ENCODE measurements at places on chromosomes 13 and 19.
A peak's percentile ranks its signal among the peaks of the same experiment; 100 is the strongest.

GRCh38 chr19:15240515-15240914 is 8.3 kb upstream of the EPHX3 start:
- DNase-seq, result no peak

- DNase-seq, result no peak
Measured at GRCh38 chr13:44075113-44075512, 195.4 kb downstream of the LACC1 start.

GRCh38 chr19:57560049-57560491 is 407 bp upstream of the ZNF550 start:
- no peak for DNase-seq

GRCh38 chr19:5002143-5002542 is 33.2 kb downstream of the KDM4B start:
- DNase-seq, result no peak

DNA sequence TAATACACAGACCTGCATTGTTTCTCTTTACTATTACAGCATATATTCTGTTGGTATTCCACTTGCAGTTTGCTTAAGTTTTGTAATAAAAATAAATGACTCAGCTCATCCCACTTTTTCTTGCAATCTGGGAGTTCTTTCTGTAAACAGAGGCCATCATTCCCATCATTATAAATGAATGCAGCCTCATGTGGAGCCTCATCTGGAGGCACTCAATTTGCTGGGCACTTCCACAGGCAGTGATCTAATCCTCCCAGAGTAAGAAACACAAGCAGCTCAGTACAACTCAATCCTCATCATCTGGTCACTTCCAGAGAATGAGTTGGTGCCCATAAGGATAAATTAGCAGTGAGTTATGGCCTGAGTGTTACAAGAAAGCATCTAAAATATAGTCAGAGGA is 2801.9 kb downstream of the PCDH9 start:
- peak; percentile 7 for DNase-seq

- no peak for DNase-seq
Measured at GRCh38 chr19:41945135-41945766, 13.9 kb downstream of the RABAC1 start.

DNA sequence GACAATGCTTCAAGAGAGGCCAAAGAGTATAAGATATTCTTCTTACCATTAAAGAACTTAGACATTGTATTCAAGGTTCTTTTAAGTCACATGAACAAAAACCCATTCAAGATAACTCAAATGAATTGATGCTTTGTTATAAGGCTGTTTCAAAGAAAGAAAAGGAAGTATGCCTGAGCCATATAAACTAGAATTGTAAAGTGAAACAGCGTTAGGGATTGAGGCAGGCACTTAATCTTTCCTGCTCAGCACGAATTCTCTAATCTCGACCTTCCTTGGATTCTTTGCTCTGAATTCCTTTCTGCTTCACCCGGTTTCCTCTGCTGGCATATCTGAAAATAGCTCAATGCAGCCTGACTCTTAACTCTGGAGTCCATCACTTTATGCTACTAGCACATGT is 595.4 kb downstream of the DIAPH3 start:
- DNase-seq, result no peak

- no peak for DNase-seq
Measured at GRCh38 chr19:18098891-18099622, 1.5 kb downstream of the MAST3 start.

DNA sequence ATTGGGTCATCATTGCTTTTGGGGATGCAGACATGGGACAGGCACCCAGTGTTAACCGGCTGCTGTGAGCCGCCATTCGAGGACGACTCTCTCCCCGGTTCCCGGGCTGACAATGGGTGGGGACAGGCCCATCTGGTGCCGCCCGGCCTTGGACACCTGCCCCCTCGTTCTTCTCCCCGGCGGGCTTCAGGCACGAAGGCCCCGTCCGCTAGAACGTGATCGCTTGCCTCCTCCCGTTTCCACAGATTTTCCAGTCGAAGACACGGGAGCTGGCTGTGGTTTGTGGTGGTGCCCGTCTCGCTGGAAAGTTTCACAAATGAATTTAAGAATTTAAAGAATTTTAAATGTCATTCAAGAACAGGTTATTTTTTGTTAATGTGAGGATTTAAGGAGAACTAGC is 2.0 kb downstream of the PALM start:
- peak; percentile 46 for DNase-seq

GRCh38 chr13:36778083-36778671 is 40.8 kb upstream of the RFXAP start:
- no peak for DNase-seq

- peak; percentile 85 for DNase-seq
Measured at GRCh38 chr19:9362905-9363304, at the start of gene ZNF177. TSS of gene ZNF177 (plus strand) at chr19:9363013. CDS start at chr19:9378312, 15,299 bp downstream.

DNA sequence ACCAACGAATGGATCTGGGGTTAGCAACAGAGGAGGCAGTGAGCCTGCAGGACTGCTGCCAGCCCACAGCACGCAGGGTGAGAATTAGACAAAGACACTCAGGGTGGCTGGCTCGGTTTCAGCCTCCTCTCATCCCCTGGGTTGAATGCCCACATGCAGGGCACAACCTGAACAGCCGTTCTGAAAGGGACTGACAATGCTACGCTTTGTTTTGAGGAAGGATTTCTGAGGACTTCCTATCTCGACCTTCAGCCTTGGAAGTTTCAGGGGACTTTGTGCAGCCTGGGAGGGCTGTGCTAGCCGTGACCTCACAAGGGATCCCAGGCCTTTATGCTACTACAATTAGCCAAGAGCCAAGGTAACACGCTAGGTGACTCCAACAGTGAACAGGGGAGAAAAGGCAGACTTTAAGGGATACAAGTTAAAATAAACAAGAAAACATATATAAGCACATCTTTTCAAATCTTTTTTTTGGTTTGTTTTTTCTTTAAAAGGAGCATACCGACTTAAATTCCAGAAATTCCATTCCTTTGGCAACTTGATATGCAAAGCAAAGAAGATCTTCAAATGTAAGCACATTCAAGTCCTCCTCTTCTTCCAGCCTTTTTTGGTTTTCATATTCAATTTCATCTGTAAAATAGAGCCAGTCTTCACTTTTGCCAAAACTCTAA is 34.5 kb upstream of the URAD start:
- no peak for DNase-seq

GRCh38 chr19:45938733-45939319 is 24.2 kb upstream of the NANOS2 start:
- DNase-seq, result no peak

- DNase-seq, result peak; percentile 87
Measured at GRCh38 chr19:36169084-36169760, 17.0 kb upstream of the COX7A1 start.

DNA sequence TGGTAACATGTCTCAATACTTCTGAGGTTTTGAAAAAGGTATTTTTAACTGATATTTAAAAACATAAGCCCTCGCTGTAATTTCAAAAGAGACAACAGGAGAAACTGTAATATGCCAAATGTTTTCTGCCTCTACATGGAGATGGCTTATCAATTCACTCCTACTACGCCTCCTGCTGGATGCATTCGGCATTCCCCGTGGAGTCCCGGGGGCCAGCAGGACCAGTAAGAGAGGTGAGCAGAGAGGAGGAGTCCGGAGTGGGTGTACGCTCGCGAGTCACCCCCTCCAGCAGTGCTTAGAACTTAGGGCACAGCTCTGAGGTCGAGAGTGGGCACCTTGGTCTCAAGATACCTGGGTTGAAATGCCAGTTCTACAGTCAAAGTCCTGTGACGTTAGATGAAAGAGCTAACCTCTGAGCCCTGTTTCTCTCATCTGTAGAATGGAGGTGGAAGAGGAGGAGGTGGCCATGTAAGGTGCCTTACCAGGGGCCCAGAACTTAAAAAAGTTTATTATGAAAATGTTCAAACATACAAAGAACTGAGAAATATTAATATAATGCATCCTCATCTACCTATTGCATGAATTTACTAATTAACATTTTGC is 110.2 kb downstream of the STK24 start:
- peak; percentile 89 for DNase-seq

DNA sequence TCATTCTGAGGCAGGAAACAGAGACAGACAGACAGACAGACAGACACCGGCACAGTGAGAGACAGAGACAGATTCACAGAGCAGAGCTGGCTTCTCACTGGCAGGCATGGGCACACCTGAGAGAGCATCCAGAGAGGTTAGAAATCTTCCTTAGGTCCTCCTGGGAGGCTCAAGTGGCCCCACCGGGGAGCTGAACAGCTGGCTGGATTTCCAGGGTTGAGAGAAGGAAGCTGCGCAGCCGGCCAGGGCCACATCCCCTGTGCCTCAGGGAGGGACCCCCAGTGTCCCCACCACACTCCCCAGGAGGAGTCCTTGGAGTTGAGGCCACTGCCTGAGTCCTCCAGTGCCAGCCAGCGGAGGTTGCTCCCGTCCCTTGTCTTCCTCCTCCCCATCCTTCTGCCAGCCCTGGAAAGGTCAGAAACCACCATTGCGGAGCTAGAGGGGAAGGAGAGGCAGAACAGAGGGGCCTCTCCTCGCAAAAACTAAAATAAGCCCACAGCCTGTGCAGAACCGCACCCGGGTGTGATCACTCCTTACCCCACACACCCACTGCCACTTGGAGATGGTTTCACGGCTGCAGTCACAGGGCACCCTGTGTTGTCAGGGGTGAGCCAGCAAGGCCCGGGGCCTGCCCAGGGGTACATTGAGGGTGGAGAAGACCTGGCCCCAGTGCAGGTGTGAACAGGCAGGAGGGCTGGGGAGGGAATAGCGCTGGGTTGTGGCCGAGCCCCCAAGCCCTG is 4.2 kb downstream of the FFAR3 start:
- DNase-seq, result no peak

- DNase-seq, result no peak
Measured at GRCh38 chr19:51365211-51365964, 800 bp downstream of the ETFB start.

DNA sequence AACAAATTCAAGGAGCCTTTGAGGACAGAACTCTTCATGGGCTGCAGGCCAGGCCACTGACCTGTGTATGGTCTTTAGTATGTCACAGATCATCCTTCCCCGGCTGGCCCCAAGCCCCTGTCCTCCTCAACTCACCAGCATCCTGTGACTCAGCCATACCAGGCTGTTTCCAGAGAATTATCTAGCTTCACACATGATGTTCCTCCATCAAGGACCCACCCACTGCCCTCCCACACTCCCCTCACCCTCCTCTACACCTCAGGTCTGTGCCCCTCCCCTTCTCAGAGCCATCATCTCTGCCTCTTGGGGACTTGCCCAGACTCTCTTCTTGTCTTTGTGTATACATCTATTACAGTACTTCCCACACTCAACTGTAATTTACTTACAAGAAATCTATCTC is 14.7 kb downstream of the DCT start:
- no peak for DNase-seq

DNA sequence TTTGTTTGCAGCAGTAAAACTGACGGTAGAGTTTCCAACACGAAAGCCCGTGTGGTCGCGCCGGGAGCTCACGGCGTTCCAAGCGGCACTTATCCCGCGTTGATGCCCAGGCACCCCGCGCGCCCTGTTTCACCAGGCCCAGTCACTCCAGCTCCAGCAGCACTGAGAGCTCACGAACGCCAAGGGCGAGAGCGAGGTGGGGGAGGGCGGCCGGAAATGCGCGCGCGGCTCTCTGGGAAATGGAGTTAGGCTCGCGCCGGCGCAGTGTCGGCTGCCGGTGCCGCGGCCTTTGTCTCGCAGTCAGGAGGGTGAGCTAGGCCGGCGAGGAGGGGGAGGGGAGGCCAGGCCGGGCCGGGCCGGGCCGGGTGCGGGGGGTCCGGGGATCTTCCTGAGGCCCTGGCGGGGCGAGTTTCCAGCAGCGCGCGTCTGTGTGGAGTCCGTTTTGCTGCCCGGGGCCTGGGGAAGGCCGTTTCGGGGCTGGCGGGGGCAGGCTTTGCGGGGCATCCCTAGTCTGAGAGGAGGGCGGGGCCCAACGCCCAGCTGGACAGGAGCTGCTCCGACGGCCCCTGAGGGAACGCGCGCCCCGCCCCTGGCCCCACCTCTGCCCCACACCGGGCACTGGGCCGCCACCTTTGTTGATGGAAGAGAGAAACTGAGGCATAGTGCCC is at the start of gene ZNF135:
TSS of gene ZNF135 (plus strand) at position 280 of the 668 bp plus-strand sequence. CDS start 721 bp downstream, outside the sequence.
- DNase-seq, result peak; percentile 94

- peak; percentile 38 for DNase-seq
Measured at GRCh38 chr19:4609878-4610511, 29.3 kb upstream of the TNFAIP8L1 start.

GRCh38 chr13:24271601-24272451 is 37.6 kb upstream of the C1QTNF9 start:
- DNase-seq, result no peak

- DNase-seq, result no peak
Measured at GRCh38 chr13:52414051-52414450, 8.1 kb upstream of the THSD1 start.

- no peak for DNase-seq
Measured at GRCh38 chr13:42384265-42384664, 112.3 kb downstream of the AKAP11 start.

GRCh38 chr19:17025991-17026658 is 485 bp downstream of the CPAMD8 start:
- no peak for DNase-seq

DNA sequence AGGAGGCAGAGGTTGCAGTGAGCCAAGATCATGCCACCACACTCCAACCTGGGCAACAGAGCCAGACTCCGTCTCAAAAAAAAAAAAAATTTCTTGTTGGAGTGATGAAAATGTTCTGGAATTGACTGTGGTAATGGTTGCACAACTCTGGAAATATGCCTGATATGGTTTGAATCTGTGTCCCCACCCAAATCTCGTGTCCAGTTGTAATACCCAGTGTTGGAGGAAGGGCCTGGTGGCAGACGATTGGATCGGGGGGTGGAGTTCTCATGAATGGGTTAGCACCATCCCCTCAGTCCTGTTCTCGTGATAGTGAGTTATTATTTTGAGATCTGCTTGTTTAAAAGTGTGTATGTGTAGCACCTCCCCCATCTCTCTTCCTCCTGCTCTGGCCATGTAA is 41.1 kb upstream of the MAP3K10 start:
- no peak for DNase-seq

GRCh38 chr19:11534538-11534937 is 4.1 kb upstream of the CNN1 start:
- DNase-seq, result no peak

DNA sequence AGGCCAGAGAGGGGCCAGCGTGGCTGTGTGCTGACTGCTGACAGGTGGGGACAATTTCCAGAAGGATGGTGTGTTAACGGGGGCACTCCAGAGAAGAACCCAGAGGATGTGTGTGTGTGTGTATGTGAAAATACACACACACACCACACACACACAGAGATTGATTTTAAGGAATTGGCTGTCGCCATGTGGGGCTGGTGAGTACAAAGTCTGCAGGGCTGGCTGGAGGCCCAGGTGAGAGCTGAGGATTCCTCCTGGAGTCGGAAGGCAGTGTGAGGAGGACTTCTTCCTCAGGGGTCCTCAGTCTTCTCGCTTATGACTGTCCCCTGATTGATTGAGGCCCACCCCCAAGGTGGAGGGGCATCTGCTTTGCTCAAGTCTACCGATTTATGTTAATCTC is 7.6 kb upstream of the GJB6 start:
- no peak for DNase-seq

DNA sequence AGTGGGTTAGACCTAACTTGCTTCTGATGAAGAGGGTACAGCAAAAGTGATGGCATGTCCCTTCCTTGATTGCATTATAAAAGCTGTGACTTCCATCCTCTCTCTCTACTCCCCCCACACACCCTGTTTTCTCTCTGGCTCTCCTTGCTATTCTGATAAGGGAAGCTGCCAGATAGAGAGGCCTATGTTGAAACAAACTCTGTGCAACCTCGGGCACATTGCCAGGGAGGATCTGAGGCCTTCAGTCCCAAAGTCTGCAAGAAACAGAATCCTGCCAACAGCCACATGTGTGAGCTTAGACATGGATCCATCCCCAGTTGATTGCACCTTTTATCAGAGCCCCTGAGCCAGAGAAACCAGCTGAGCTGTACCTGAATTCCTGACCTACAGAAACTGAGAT is 44.8 kb upstream of the ARGLU1 start:
- no peak for DNase-seq

- no peak for DNase-seq
Measured at GRCh38 chr19:34244611-34245299, 9.6 kb upstream of the GARRE1 start.
